ENCODE measurements at places on chromosomes 6 and 20. TPM values are rescaled to one million over a fixed set of nuclear protein-coding genes. Genes with fewer than 3 reads are reported as not detected.

GRCh38 chr6:21733311-21733710, 139.8 kb downstream of the SOX4 start:
- DNase-seq: no peak

GRCh38 chr6:14265049-14266021, 147.8 kb downstream of the CD83 start:
- no peak for DNase-seq

DNA sequence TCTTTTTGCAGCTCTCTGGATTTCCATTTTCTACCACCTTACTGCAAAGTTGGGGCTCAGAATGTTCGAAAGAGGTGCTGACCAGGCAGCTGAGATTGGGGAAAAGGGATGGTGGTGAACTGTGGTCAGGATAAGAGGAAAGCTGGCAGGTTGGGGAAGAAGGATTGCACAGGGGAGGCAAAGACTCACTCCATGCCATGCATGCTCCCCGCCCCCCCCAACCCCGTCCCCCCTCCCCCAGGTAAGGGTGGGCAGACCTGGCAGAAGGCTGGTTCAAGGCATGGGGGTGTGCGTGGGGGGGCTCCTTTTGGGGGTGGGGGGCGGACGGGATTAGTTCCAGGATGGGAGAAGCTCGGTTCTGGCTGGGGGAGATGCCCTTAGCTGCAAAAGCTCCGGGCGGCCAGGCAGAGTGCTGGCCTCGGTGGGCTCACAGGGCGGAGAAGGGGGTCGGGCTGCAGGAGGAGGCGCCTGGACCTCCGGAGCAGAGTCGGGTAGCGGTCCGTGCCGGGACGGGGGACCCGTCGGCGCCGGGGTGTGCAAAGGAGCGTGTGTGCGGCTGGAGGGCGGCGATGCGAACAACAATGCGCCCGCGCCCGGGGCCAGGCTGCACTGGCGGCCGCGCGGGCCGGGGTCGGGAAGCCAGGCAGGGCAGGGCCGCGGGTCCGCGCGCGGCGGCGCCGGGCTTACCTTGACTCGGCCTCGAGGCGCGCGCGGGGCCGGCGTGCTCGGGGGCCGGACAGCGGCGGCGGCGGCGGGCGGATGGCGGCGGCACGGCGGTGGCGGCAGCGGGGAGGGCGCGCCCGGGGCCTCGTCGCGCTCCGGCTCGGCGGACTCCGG, 880 bp downstream of the ADNP start:
- no peak for DNase-seq

The BNIP5 gene
- total RNA-seq: not detected

The IMPG1 gene
- not detected for total RNA-seq

GRCh38 chr20:16128538-16129106, 444.6 kb downstream of the KIF16B start:
- DNase-seq: no peak

The STX11 gene
- 13.0 TPM for total RNA-seq

- no peak for DNase-seq
Measured at GRCh38 chr6:83960664-83961063, 72.9 kb upstream of the MRAP2 start.

DNA sequence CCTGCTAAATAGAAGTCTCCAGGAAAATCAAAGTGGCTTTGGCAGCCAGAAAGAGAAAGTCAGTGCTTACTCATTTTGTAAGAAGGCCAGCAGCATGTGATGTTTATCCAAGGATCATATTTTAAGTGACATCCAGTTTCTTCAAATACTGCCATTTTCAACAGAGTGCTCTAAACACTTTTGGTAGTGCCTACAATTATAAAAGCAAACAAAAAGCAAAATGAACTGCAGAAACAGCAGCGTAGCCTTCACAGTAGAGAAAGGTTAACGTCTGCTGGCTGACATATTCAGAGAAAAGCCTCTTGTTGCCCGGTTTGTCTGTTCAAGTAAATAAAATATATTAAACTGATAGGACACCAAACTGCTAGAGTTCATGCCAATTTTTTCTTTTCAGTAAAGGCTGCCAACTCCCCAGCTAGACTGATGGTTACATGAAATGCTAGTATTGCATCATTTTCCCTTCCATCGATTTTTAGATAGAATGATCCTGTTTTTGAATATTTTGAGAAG, 705.7 kb upstream of the SLC35B3 start:
- no peak for DNase-seq

DNA sequence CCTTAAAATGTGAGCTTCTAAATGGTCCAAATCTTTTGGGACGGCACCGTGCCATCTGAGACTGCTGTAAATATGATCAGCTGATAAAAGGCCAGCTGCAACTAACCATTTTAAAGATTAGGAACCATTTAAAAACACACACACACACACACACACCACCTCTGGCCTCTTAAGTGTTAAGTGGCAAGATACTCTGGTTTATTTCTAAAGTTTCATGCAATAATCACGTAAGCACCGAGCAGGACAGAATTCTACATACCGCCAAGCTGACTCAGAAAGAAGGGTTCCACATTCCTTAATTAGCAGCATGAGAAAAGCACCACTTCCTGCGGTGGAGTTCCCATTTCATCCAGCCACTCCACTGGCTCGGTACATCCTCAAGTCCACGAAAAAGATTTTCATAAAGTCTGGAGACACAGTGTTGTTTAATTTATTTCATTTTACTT, 17.8 kb upstream of the ZNF217 start:
- no peak for DNase-seq

The CLIC5 gene
- 0.56 TPM for total RNA-seq

DNA sequence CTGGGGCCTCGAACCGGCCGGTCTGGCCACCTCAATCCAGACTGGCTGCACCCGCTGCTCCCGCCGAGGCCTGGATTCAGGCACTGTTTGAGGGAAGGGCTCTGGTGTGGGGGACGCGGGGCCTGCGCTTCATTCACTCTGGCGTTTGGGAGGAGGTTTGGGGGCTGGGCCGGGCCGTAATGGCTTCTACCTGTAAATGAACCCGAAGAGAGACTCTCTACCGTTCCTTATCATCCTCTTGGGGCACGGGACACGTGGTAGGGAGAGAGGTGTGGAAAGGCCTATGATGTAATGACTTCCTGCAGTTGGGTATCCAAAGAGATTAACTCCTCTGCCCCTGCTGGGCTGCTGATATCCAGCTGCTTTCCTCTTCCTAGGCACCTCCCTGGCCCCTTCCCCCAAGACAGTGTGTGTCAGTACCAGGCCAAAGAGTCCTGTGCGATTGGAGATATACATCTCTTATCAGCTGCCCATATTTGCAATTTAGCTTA, 1.8 kb downstream of the FOXO3 start:
- no peak for DNase-seq

- DNase-seq: no peak
Measured at GRCh38 chr6:13709689-13710551, 1.7 kb downstream of the RANBP9 start.

DNA sequence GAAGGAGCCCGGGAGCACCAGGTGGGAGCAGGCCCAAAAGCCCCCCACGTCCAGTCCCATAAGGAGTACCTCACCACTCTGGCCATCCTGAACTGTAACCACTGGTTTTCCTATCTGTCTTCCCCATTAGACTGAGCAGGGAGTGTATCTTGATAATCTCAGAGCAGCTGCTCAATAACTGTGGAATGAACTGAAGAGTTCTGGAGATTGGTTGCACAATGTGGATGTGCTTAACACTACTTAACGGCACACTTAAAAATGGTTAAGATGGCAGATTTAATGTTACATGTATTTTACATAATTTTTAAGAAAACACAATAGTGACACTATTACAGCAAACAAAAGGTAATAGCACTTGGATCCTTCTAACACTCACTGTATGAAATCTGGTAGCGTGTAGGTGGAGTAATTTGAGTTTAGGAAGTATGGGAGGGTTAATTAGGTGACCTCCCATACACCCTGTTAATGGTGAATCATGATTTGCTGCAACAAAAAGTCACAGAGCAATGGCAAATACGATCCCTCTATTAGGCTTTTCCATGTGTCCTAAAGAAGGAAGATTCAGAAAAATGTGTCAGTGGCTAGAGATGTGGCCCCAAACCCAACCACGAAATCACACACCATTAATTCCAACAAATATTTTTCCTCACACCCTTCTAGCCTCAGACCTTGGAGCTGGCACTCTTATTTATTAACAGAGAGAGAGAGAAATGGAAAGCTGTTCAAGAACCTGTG, 18.4 kb downstream of the TRAM2 start:
- no peak for DNase-seq

GRCh38 chr20:19770375-19770774, 12.3 kb downstream of the RIN2 start:
- DNase-seq: no peak

DNA sequence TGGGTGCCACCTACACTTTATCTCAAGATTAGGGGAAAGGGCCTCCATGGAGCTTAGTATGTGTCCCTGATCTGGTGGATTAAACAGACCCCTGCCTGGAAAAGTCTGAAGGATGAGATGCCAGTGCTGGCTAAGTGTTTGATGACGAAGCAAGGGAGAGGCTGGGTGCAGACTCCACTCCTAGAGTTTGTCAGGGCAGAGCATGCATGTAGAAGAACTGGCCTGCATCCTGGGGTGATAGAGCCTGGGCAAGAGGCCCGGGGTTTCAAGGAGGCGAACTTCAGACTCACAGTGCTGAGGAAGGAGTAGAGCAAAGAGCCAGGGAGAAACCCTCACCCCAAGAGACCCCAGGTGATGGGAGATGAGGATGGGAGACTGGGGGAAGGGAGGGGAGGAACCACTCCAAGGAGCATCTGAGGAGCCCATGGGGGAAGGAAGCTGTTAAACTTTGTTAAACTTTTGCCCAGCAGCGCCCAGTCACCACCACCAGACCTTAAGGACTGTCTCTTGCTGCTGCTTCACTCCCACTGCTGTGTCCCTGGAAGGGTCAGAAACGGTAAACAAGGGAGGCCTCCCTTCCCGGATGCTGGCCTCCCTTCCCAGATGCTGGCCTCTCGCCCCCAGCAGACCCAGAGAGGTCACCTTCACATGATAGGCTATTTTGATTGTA, 61.6 kb downstream of the RPRD1B start:
- DNase-seq: no peak

- DNase-seq: no peak
Measured at GRCh38 chr6:89667872-89668556, 29.5 kb upstream of the LYRM2 start.
